ENCODE measurements at places on chromosomes 1 and 21. TPM values are rescaled to one million over a fixed set of nuclear protein-coding genes. Genes with fewer than 3 reads are reported as not detected.

GRCh38 chr1:13781907-13782633, 82.1 kb downstream of the PRDM2 start:
- peak; percentile 86 for DNase-seq

DNA sequence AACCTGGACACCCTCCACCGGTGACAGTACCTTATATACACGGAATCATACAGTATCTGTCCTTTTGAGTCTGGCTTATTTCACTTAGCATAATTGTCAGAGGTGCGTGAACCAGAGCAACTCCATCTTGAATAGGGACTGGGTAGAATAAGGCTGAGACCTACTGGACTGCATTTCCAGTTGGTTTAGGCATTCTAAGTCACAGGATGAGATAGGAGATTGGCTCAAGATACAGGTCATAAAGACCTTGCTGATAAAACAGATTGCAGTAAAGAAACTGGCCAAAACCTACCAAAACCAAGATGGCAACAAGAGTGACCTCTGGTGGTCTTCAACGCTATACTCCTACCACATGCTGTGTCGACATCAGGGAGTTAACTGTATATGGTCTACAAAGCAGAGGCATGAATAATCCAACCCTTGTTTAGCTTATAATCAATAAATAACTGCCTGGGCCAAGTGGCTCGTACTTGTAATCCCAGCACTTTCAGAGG, 1.4 kb upstream of the FDPS start:
- DNase-seq: peak; percentile 58

- no peak for DNase-seq
Observed at GRCh38 chr1:150234309-150234565, 1.7 kb downstream of the ANP32E start.

GRCh38 chr1:3498986-3499385, 44.5 kb downstream of the ARHGEF16 start:
- DNase-seq: no peak

DNA sequence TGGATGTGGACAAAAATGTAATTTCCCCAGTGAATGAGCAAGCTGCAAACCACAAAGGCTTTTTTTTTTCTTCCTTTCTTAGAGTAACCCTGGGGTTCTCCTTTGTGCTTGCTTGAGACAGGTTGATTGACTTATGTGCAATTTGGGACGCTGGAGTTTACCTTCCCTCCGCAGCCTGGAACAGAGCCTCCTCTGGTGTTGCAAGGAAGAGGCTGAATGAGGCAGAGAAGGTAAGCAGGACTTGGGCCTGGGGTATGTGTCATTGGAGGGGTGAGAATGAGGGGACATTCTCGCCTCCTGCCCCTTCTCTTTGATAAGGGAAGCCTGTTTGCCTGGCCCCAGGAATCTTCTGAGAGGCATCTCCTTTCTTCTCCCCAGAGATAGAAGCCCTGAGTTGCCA, 49.8 kb downstream of the NFASC start:
- no peak for DNase-seq

GRCh38 chr1:237205400-237206064, 163.5 kb downstream of the RYR2 start:
- DNase-seq: peak; percentile 45

DNA sequence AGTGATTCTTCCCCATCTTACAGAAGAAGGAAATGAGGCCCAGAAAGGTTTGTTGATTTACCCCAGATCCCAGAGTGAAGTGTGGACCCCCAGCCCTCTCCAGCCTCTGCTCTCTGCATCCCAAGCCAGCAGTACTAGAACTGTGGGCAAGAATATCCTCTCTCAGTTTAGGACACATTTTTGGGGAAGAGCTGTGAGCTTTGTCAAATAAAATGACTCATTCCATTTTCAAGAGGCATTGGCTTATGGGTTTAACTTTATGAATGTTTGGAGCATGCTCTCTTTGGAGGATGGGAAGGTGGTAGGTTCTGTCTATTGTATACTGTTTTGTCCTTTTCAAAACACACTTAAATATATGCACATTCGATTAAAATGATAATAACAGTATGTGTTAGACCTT, 70.6 kb upstream of the CNTN2 start:
- peak; percentile 64 for DNase-seq

- DNase-seq: no peak
Observed at GRCh38 chr1:36842448-36842847, 191.9 kb downstream of the GRIK3 start.

DNA sequence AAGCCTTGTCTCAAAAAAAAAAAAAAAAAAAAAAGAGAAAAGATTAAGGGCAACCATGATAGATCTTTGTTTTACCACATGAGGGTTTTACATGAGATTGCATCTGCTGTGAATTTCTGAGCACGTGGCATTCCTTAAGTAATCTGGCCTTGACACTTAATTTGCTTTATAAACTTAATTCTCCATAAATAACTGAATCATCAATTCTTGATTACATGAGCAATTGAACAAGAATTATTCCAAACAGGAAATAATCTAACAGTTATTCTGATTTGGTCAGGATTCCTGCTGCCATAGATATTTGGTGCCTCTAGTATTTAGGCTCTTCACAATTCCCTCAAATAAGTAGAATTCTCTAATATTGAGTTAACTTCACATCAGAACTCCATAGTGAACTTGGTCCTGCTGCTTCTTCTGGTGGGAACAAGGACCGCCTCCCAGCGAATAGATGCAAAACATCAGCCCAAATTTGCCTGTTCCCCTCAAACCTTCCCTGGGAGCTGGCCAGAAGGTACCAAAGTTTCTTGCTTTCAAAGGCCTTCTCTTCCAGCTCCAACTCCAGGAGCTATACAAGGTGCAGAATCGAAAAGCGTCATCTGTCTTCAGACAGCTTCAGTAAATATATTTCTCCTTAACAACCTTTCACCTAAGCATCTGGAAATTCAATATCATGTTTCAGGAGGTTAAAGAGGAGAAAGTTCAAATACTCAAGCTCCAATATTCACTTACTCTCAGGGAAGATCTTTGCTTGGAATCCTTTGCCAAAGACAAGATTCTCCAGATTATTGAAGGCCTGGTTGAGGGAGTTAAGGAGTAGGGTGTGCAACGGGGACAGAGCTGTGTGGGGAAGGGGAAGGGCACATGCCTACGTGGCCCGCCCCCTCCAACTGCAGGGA, 1.0 kb downstream of the KRTCAP2 start:
- peak; percentile 13 for DNase-seq

The SLC26A9 gene
- total RNA-seq: not detected

The CELA3A gene
- total RNA-seq: not detected

The CA6 gene
- total RNA-seq: not detected

The RAD54L gene
- 3.0 TPM for total RNA-seq
